ENCODE measurements at places on chromosomes 2 and 18.

DNA sequence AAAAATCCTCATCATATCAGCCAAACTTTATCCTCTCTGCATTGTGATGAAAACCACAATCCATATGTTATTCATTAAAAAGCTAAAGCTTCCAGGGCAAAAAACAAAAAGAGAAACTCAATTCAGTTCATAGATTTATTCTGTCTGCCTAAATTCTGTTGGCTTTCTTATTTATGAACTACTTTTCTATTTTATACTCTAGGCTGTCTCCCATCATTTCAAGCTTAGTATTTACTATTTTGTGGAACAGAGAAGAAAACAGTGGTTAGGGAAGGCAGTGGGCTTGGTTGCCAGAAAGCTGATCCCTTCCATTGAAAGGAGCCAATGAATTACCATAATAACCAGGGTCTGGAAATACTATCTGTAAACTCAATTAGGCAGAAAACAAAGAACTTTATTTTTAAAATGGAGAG, 71.8 kb downstream of the RAPH1 start:
- DNase-seq: no peak

- DNase-seq: no peak
Observed at GRCh38 chr2:121196132-121196848, 88.7 kb downstream of the TFCP2L1 start.

GRCh38 chr2:134226601-134227000, 27.3 kb upstream of the MGAT5 start:
- DNase-seq: no peak

DNA sequence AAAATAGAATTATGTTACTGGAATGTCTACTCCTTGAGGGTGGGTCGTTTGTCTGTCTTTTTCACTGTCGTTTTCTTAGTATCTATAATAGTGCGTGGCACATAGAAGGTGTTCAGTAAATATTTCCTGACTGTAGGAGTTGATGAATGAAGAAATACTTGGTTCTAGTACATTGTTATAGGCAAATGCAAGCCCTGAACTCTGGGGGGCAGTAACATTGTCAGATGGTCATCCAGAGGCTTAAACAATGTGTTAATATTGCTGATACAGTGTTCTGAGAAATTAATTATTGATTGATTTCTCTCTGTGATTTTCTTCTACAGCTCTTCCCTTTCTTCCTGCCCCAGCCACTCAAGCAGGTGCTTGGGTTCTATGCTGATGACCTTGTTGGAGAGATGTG, 24.4 kb upstream of the THOC1 start:
- no peak for DNase-seq

- no peak for DNase-seq
Observed at GRCh38 chr2:127039387-127040031, 67.4 kb downstream of the BIN1 start.

DNA sequence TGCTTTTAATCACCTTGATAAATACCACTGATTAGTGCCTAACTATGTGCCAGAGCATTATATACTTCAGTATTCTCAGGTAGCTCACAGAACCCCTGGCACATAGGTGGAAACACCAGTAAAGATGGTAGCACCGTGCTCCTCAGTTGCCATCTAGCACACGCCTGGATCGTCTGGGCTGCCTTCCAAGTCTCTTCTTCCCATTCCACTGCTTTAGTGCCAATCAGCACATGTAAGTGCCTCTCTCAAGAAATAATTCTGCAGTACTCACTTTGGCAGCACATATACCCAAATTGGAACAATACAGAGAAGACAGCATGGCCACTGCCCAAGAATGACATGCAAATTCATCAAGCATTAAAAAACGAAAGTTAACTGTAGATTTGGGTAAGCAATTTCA, 13.0 kb downstream of the POLR2D start:
- DNase-seq: no peak

DNA sequence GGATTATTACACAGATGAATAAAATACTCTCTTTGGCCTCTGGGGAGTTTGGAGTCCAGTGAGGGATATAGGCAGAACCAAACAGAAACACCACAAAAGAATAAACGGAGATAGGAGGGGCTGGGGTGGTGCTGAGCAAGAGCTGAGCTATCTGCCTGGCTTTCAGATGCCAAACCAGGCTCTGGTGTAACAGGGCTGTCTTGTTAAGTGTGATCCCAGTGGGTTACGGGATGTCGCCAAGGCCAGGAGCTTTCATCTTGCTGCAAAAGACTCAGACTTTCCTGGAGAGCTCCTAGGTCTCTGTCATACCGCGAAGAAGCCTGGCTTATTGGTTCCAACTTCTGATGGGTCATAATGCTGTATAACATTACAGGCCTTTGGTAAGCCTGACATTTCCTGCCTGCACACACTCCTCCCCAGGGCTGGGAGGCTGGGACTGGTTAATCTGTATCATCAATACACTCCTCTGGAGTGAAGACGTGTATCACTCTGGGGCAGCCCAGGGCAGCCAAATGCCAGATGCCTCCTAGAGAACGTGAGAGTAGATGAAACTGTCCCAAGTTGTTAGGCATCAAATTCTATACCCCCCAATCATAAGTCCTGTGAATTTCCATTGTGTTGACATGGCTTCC, 60.5 kb downstream of the STPG4 start:
- DNase-seq: no peak

- no peak for DNase-seq
Observed at GRCh38 chr2:166285215-166285614, 90.5 kb downstream of the SCN9A start.

DNA sequence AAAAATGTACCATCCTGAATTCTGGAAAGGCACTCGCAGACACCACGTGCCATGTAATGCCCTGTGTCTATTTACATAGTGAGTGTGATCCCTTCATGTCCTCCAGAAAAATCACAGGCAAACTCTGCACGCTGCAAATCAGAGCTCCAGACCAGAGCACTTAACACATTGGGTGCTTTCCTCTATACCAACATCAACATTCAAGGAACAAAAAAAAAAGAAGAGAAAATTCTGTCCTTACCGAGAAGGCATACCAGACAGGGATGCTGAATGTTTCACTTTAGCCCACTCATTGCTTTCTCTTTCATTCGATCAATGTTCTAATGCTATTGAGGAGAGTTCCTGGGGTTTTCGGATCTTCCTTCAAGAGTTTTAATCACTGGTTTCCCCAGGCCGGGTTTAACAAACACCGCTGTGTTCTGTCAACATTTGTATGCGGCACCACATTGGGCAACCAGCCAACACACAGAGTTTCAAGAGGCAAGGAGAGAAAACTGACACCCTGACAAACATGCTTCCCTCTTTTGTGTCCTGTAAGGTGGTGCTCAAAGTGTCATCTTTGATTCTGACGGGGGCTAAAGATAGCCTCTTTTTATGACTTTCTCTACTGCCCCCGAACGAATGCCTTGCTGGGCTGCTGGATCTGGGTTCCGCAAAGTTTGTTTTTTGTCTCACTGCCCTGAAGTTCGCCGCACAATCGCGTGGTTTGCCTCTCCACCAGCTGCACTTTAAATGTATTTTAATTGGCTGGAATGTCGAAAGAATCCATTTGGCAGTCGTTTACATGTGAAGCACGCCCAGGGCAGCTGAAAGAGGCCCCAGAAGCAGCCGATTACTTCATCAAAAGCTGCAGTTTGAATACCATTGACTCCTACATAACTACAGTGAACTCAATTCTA, 106.4 kb upstream of the NCKAP5 start:
- DNase-seq: peak; percentile 40

- DNase-seq: no peak
Observed at GRCh38 chr2:70902067-70902442, 33.6 kb upstream of the ATP6V1B1 start.

DNA sequence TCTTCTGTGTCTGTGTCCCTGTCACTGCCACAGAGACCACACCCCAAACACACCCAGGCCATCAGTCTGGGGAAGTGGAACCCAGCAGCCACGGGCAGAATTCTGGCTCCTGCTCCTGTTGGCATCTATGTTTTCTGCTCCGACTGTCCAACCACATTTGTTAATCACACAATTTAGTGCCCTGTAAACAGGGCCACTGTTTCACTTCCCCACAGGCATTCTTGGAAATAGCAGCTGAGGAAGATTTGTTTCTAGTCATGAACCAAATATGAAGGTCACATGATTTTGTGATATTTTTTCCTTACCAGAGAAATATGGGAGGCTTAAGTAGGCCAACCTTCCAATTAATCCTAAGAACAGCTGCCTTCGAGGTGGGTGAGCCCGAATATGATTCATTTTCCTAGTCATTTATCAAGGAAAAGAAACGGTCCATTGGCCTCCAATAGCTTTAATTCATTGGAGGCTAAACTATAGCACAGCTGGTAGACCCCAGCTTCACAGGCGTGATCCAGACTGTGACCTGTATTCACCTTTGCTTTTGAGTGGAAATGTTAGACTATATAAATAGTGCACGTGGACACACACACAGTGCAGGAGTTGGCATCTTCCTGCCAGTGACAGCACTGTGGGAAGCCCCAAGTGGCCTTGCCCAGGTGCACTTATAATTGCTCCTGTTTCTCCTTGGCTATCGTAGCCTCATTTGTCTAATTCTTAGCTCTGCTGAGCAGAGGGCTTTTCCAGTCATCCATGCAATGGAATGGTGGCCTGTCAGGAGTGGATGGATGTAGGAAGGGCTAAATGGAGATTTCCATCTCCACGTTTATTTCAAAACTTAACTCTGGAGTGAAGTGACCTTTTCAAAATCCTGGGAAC, 267.9 kb downstream of the LPIN1 start:
- no peak for DNase-seq

DNA sequence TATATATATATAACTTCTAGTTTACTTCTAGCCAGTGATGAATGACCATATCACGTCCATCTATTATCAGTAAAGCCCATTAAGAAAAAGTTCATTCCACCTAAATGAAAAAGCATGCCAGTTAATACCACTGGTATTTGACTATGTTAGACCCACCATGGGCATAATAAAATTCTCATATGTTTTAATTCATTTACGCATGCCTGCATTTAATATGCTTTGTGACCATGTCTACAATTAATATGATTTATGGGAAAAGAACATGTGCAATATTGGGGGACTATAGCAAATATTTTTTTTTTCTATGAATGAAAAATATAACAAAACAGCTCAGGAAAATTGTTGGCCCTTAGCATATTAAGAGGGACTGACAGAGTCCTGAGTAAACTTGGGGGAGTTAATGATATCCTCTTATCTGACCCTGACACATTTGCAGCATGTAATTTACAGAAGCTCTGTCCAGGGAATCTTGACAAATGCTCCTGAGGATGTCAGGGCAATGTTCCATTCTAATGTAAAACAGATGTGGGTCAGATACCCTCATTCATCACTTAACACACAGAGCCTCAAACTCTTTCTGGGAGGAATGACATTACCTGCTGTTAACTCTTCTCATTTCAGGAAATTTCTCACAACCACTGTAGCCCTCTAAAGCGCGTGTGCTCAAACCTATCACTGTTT, 90.6 kb downstream of the PAX3 start:
- no peak for DNase-seq

GRCh38 chr2:241680044-241680443, 6.6 kb downstream of the DTYMK start:
- DNase-seq: no peak

DNA sequence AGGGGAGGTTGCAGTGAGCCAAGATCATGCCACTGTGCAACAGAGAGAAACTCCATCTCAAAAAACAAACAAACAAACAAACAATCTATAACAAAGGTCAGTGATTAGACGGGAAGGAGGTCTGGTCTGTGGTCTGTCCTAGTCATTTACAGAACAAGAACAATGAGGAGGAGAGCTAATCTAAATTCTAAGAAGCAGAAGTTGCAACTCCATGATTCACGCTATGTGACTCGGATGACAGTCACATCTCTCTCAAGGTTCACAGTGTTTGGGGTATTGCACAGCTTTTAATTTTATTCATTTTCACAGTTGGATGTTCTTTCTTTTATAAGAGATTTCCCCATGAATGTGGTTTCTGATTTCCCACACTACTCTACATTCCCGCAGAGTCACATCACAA, 218.7 kb upstream of the PIEZO2 start:
- DNase-seq: no peak

DNA sequence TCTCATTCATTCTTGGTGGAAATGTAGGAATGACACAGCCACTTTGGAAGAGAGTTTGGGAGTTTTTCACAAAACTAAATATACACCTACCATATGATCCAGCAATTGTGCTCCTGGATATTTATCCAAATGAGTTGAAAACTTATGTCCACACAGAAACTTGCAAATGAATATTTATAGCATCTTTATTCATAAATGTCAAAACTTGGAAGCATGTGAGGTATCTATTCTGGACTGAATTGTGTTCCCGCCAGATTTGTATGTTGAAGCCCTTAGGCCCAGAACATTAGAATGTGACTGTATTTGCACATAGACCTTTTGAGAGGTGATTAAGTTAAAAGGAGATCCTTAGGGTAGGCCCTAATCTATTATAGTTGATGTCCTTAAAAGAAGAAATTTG, 409.4 kb upstream of the SYT4 start:
- DNase-seq: no peak

DNA sequence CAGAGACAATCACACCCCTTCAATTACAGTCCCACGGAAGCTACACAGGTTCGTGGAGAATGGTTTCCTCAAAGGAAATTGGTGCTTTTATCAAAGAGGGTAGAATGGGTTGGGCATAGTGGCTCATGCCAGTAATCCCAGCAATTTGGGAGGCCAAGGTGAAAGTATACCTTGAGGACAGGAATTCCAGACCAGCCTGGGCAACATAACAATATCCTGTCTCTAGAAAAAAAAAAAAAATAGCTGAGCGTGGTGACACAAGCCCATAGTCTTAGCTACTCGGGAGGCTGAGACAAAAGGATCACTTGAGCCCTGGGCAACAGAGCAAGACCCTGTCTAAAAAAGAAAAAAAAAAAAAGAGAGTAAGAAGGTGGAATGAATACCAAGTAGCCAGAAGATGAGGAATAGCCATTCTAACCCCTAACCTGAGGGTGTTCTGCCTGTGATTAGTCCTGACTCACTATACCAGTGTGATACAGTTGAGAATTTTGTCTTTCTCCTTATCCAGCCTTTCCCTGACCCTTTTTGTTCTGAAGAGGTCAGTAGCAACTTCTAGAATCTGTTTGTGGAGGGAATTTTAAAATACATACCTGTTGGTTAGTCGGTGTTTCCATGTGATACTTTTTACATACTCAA, 283.2 kb downstream of the MREG start:
- no peak for DNase-seq

DNA sequence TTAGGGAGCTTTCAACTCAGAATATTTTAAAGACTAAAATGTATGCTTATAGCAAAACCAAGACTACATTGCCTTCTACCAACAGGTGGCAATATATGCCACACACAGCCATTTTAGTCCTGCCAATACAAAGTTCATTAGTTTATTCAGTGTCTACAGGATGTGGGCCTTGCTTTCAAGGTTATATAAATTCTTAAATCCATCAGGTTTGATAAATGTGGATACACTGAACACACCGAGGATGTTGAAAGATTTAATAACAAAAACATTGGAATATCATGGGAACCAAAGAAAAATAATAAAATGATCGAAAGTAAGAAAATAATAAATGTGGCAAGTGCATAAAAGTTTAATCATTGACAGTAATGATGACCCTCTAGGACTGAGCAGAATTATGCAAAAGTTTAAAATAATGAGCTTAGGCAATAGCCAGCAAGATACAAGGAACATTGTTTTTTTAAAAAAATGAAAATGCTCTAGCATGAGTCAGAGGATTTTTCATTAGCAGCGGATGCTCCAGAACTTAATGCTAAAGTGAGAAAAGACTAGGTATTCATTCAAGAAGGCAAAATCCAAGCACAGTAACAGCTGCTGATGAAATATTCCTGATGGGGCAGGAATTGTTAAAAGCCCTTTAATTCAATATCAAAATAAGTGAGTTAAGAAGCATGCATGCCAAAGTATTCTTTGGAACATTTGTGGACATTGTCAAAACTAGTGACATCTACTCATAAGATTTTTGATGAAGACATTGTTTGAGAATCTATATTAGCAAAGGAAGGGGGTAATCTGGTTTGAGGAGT, 14.2 kb downstream of the SCN9A start:
- DNase-seq: no peak
